ENCODE measurements at places on chromosomes 2 and 18. TPM values are rescaled to one million over a fixed set of nuclear protein-coding genes. Genes with fewer than 3 reads are reported as not detected.

The TCF23 gene
- 0.78 TPM for polyA plus RNA-seq

The SLC14A1 gene
- 4.3 TPM for polyA plus RNA-seq

The IMP4 gene
- 43.3 TPM for polyA plus RNA-seq

The FOXD4L1 gene
- 0.11 TPM for polyA plus RNA-seq

The DAW1 gene
- not detected for polyA plus RNA-seq

DNA sequence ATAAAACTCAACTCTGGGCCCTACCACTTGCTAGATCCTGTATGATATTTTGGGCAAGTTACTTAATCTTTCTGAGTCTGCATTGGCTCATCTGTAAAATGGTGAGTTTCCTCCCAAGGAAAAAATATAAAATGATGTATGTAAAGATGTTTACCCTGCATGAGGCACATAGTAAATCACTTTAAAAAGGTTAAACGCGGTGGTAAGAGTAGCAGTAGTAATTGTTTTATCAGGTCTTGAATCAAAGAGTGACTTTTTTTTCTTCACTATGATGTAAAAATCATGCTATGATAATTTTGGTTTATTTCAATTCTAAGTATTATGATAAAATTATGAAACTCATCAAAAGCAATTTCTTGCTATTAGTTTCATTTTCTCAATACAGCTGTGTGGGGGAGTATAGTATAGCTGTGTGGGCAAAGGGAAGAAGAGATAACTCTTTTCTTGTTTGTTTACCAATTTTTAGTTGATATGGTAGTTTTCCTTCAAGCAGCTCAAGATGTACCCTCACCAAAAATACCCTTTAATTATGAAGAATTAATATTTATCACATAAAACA, 10.7 kb downstream of the ARHGAP15 start:
- DNase-seq: no peak

DNA sequence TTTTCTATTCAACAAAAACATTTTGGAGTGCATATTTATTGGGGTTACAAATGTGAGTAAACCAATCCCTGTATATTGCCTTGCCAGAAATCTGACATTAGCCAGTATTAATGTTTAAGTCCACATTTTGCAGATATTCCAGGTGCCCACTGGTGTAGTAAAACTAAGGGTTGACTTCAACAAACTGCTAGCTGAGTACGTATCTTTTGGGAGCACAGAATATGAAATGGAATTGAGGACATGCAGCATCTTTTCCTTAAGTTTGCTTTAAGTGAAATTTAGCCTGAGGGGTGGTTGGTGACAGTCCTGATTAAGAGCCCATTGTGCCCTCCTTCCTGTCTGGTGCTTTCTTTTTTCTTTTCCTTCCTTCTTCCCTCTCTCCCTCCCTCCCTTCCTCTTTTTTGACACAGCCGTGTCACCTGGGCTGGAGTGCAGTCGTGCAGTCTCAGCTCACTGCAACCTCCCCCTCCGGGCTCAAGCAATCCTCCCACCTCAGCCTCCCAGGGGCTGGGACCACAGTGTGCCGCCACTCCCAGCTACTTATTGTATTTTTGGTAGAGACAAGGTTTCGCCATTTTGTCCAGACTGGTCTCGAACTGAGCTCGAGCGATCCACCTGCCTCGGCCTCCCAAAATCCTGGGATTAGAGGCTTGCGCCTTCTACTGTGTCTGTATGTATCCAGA, 1.6 kb downstream of the NUP35 start:
- no peak for DNase-seq

GRCh38 chr2:157036726-157037125, 220.8 kb upstream of the GALNT5 start:
- no peak for DNase-seq

- no peak for DNase-seq
Observed at GRCh38 chr2:100021791-100022340, 120.5 kb downstream of the AFF3 start.

- no peak for DNase-seq
Observed at GRCh38 chr2:237458519-237458918, 28.5 kb upstream of the MLPH start.

- DNase-seq: no peak
Observed at GRCh38 chr18:37980556-37980955, 415.0 kb upstream of the CELF4 start.

DNA sequence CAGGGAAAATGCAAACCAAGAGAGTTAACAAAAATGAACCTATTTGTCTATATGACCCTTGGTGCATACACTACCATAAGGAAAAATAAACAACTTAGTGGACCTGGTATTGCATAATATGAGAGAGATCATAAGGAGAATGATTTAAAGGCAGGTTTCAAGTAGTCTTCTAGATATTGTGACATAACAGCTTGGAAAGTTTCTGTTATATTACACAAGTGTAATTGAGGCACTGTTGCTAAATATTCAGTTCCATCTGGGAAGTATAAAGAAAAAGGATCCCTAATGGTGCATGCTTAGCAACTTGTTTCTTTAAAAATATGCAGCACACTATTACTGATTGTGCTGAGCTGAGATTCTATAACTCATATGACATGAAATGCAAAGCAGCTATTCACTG, 252.2 kb upstream of the SPHKAP start:
- DNase-seq: no peak

GRCh38 chr2:226849349-226849748, 13.5 kb downstream of the RHBDD1 start:
- no peak for DNase-seq

GRCh38 chr2:70886541-70886987, 49.1 kb upstream of the ATP6V1B1 start:
- no peak for DNase-seq

- no peak for DNase-seq
Observed at GRCh38 chr2:13666582-13667414, 950.1 kb downstream of the TRIB2 start.

DNA sequence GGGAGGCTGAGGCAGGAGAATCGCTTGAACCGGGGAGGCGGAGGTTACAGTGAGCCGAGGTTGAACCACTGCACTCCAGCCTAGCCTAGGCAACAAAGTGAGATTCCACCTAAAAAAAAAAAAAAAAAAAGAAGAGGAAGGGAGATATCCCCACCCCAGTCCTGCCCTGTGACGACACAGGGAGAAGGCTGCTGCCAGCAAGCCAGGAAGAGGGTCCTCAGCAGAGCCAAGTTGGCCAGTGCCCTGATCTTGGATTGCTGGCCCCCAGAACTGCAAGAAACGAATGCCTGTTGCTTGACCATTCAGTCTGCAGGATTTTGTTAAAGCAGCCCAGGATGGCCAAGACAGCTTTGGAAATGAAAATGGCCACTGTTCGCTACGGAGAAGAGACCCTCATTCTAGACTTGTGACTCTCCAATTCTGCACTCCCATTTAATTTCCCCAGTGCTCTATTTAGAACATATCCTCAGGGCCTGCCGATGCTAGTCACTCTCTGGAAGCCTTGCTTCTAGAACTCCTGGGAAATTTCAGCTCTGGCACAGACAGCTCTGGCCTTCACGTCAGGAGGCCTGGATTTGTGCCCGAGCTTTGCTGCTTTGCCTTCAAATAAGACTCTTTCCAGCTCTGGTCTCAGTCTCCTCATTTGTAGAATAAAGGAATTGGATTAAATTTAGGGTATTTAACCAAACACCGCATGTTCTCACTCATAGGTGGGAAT, 15.7 kb upstream of the AMMECR1L start:
- DNase-seq: no peak

GRCh38 chr18:44556296-44556695, 124.4 kb upstream of the SETBP1 start:
- no peak for DNase-seq

DNA sequence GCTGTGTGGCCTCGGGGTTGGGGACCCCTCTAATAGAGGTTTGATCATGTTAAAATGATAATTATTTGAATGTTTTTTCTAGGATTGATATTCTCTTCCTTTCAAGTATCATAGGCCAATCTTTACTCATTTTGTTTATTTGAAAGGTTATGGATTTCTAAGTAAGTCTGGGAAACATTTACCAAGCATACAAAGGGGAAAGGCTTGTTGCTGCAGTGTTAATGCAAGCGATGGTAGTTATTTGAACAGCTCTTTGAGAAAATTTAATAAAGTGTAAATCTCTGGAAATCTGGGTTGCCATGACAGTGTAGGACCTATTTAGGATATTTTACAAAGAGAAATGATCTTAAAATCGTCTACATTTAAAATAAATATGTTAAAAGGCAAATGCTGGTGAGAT, 56.1 kb downstream of the SPTBN1 start:
- no peak for DNase-seq

All from left renal pelvis (tissue), 4 donors.